Activated CD8-positive, alpha-beta memory T cell treated with anti-CD3 and anti-CD28 coated beads for 48 hours (primary cell): ENCODE measurements at places on chromosomes 16 and 17.

- DNase-seq = no peak
Measured at GRCh38 chr17:31815212-31815730, 43.8 kb downstream of the COPRS start.

GRCh38 chr16:89971495-89972243 lies 23.1 kb downstream of the DEF8 start:
- DNase-seq = no peak

GRCh38 chr16:13948086-13948485 lies 28.1 kb downstream of the ERCC4 start:
- no peak for DNase-seq

GRCh38 chr17:33072421-33073161 lies 80.9 kb downstream of the SPACA3 start:
- DNase-seq = no peak

- DNase-seq = no peak
Measured at GRCh38 chr16:89197633-89198416, 2.5 kb downstream of the SLC22A31 start.
